ENCODE measurements at places on chromosomes 16 and 17. TPM values are rescaled to one million over a fixed set of nuclear protein-coding genes. Genes with fewer than 3 reads are reported as not detected.

GRCh38 chr16:76970087-76970744, 220.8 kb upstream of the MON1B start:
- no peaks in the 10 kb centered on the region for H3K36me3 ChIP-seq
- no peak overlapping the region for H3K27ac ChIP-seq

The ABCA6 gene
- total RNA-seq: 9.2 TPM

- DNase-seq: no peak
- H3K27me3 ChIP-seq: peaks cover 16% of the 10 kb centered on the region
- no peak overlapping the region for H3K27ac ChIP-seq
- H3K4me1 ChIP-seq: peaks cover 11% of the 10 kb centered on the region
- H3K36me3 ChIP-seq: no peaks in the 10 kb centered on the region
Observed at GRCh38 chr17:7715936-7716886, 1.3 kb upstream of the DNAH2 start.

DNA sequence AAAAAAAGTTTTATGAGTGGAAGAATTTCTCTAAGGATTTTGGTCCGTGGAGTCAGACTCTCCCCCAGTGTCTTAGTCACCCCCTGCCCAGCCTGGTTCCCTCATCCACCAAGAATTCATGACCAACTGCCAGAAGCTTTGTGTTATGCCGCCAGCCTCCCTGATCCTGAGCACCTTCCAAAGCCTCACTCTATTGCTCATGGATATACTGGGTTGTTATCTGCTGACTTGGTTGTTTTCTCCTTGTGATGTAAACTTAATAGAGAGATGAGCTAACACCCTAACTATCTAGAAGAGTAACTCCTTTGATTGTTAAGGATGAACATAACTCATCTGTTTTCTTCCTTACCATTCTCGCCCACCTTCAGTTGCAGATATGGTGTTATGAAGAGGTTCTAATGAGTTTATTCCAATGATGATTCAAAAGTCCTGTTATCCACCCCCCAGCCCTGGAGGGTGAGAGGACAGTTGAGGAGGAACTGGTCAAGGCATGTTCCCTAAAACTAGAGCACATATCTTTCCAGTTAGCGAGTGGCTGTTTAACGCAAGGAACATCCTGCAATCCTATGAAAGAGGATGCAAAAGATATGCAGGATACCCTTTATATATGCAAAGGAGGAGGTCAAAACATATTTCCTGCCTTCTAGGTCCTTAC, 1.5 kb upstream of the PSMD3 start:
- H3K4me1 ChIP-seq: peaks cover 11% of the 10 kb centered on the region
- H3K27ac ChIP-seq: peak overlapping the region; percentile 21
- H3K36me3 ChIP-seq: no peaks in the 10 kb centered on the region
- no peak overlapping the region for H3K4me3 ChIP-seq

GRCh38 chr16:1199347-1200013, 25.6 kb downstream of the TPSG1 start:
- H3K36me3 ChIP-seq: no peaks in the 10 kb centered on the region
- DNase-seq: no peak
- H3K27ac ChIP-seq: no peak overlapping the region
- H3K27me3 ChIP-seq: no peaks in the 10 kb centered on the region
- peaks cover 3% of the 10 kb centered on the region for H3K4me1 ChIP-seq
- no peak overlapping the region for H3K4me3 ChIP-seq

GRCh38 chr17:79955691-79956440, 79.8 kb downstream of the TBC1D16 start:
- no peak overlapping the region for H3K4me3 ChIP-seq
- no peak overlapping the region for H3K27ac ChIP-seq
- no peak for DNase-seq

GRCh38 chr17:49574323-49574781, 1.3 kb upstream of the NXPH3 start:
- H3K4me3 ChIP-seq: no peak overlapping the region
- H3K36me3 ChIP-seq: no peaks in the 10 kb centered on the region
- peaks cover 9% of the 10 kb centered on the region for H3K4me1 ChIP-seq
- no peak for DNase-seq

DNA sequence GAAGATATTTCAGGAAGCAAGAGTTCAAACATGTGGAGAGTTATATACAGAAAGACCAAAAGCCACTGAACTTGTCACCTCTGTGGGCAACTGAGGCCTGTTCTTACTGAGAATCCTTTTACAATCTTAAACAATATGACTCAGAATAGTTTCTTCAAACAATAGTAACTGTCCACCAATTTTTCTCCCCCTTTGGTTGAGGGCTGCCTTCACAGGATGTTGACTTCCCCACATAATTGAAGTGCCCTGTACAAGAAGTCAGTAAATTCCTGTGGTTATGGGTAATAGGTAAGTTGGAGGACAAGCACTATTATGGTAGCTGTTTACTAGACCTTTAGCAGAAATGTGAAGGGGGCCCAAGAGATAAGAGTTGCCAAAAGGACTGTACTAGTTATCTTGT, 215.8 kb downstream of the CDH8 start:
- no peak overlapping the region for H3K27ac ChIP-seq
- H3K27me3 ChIP-seq: no peaks in the 10 kb centered on the region
- no peak for DNase-seq
- H3K4me1 ChIP-seq: no peaks in the 10 kb centered on the region
- H3K36me3 ChIP-seq: no peaks in the 10 kb centered on the region

DNA sequence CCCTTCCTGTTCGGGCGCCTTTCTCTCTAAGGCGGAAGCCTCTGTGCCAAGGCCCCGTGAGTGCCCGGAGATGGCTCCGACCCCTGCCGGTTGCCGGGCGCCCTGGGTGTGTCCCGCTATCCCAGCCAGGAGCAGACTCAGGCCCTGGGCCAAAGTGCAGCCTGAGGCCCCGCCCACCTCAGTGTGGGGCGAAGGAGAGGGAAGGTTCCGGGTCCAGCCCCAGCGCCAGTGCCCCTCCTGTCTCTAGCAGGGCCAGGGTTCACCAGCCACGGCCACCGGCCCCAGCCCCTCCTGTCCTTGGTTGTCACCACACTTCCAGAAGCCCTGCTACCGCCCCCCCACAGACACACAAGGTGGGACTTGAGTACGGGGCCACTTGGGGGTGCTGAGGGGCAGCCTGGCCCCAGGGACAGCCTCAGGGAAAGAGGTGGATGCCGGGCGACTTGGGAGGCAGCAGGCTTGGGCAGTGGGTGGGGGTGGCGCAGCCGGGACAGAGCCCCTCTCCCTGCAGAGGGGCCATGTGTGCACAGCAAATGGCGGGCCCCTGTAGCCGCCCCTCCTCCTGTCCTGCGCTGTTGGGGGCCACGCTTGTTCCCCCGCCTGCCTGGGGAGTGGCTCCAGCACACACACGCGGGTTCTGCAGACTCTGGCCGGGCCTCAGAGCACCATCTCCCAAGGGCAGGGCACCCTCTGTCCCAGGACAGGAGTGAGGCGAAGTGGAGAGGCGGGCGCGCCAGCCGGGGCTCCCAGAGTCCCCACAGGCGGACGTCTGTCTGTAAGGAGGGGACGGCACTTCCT, 6.0 kb downstream of the C1QTNF8 start:
- H3K4me3 ChIP-seq: no peak overlapping the region
- H3K27ac ChIP-seq: no peak overlapping the region
- DNase-seq: no peak
- no peaks in the 10 kb centered on the region for H3K27me3 ChIP-seq
- peaks cover 9% of the 10 kb centered on the region for H3K4me1 ChIP-seq

DNA sequence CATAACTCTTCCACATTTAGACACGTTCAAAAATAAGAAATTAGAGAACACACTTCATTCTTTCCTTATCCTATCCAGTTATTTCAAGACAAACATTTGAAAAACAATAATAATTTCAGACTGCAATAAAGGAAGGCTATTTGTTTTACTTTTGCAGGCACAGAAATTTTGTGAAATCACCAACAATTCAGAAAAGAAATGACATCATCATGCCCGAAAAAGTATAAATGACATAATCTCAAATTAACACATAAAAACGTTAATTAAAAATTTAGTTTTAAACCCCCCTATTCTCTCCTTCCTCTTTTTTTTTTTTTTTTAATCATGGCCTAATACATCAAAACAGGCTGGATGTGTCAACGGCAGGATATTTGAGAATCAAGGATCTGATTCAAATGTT, 468.4 kb upstream of the RBFOX1 start:
- H3K36me3 ChIP-seq: no peaks in the 10 kb centered on the region
- H3K4me1 ChIP-seq: no peaks in the 10 kb centered on the region
- H3K27ac ChIP-seq: no peak overlapping the region
- no peak overlapping the region for H3K4me3 ChIP-seq

GRCh38 chr17:4476511-4477070, 22.1 kb upstream of the SPNS2 start:
- H3K27ac ChIP-seq: no peak overlapping the region
- no peak for DNase-seq
- H3K27me3 ChIP-seq: no peaks in the 10 kb centered on the region
- no peak overlapping the region for H3K4me3 ChIP-seq
- no peaks in the 10 kb centered on the region for H3K4me1 ChIP-seq
- no peaks in the 10 kb centered on the region for H3K36me3 ChIP-seq

The CA4 gene
- 1.1 TPM for total RNA-seq

DNA sequence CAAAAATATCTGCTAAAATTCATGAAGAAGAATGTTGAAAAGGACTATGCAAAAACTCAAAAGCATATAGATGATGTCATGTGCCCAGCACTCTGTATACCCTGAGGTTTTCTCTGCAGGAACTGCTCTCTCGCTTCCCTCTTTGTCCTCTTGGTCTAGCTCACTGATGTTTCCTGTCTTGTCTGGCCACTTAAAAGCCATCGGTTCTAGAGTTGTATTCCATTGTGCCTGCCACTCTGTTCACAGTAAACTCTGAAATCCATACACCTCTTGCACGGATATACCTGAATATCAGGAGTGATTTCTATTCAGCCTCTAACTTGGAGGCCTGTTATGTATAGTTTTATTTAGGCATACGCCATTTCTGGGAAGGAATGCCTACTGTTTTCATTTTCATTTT, 101.0 kb upstream of the CNTNAP4 start:
- no peak overlapping the region for H3K4me3 ChIP-seq
- H3K36me3 ChIP-seq: no peaks in the 10 kb centered on the region
- H3K4me1 ChIP-seq: no peaks in the 10 kb centered on the region
- no peak for DNase-seq
- H3K27me3 ChIP-seq: no peaks in the 10 kb centered on the region
- no peak overlapping the region for H3K27ac ChIP-seq

The INCA1 gene
- 0.57 TPM for total RNA-seq

The SLC16A13 gene
- total RNA-seq: 2.9 TPM

DNA sequence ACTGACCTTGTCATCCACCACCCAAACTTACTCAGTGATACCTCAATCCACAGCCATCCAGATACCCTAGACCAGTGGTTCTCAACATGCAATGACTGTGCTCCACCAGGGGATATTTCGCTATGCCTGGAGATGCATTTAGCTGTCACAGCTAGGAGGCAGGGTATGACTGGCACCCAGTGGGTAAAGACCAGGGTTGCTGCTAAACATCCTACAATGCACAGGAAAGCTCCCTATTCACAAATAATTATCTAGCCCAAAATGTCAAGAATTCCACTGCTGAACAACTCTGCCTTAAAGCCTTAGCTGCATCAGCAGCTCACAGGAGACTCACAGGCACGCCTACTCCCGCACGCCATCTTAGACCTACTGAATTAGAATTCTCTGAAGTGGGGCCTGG, 212.6 kb downstream of the GRIN2A start:
- no peaks in the 10 kb centered on the region for H3K36me3 ChIP-seq
- H3K4me1 ChIP-seq: no peaks in the 10 kb centered on the region
- no peak overlapping the region for H3K4me3 ChIP-seq
- DNase-seq: no peak

The FSCN2 gene
- total RNA-seq: 1.5 TPM

The ZNF785 gene
- total RNA-seq: 37.0 TPM

- no peaks in the 10 kb centered on the region for H3K4me1 ChIP-seq
- H3K36me3 ChIP-seq: no peaks in the 10 kb centered on the region
- DNase-seq: peak; percentile 20
- no peaks in the 10 kb centered on the region for H3K27me3 ChIP-seq
Observed at GRCh38 chr17:10614536-10615155, 42.5 kb downstream of the MYH3 start.

The KRTAP4-3 gene
- not detected for total RNA-seq

DNA sequence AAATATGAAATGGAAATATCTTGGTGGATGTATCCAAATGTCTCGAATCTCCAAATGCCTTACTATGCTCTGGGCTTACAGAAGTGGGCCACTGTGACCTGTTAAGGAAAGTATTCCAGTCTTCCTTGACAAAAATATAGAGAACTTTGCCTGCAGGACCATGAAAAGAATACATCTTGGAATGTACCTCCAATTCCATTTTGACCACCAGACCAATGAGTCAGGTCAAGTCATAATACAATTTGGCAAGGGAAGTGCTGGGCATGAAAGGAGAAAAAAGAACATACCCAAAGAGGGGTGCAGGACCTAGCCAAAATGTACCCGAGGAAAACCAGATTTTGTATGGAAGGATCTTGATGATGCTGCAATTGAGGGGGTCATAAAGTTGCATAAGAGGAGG, 1153.7 kb upstream of the GOT2 start:
- no peak overlapping the region for H3K27ac ChIP-seq
- H3K27me3 ChIP-seq: no peaks in the 10 kb centered on the region
- H3K4me3 ChIP-seq: no peak overlapping the region
- H3K36me3 ChIP-seq: no peaks in the 10 kb centered on the region
- DNase-seq: no peak
- H3K4me1 ChIP-seq: no peaks in the 10 kb centered on the region

- peaks cover 9% of the 10 kb centered on the region for H3K4me1 ChIP-seq
- H3K27ac ChIP-seq: no peak overlapping the region
- no peaks in the 10 kb centered on the region for H3K36me3 ChIP-seq
- DNase-seq: peak; percentile 18
- H3K4me3 ChIP-seq: no peak overlapping the region
Observed at GRCh38 chr17:65698381-65699061, 137.1 kb upstream of the AXIN2 start.

DNA sequence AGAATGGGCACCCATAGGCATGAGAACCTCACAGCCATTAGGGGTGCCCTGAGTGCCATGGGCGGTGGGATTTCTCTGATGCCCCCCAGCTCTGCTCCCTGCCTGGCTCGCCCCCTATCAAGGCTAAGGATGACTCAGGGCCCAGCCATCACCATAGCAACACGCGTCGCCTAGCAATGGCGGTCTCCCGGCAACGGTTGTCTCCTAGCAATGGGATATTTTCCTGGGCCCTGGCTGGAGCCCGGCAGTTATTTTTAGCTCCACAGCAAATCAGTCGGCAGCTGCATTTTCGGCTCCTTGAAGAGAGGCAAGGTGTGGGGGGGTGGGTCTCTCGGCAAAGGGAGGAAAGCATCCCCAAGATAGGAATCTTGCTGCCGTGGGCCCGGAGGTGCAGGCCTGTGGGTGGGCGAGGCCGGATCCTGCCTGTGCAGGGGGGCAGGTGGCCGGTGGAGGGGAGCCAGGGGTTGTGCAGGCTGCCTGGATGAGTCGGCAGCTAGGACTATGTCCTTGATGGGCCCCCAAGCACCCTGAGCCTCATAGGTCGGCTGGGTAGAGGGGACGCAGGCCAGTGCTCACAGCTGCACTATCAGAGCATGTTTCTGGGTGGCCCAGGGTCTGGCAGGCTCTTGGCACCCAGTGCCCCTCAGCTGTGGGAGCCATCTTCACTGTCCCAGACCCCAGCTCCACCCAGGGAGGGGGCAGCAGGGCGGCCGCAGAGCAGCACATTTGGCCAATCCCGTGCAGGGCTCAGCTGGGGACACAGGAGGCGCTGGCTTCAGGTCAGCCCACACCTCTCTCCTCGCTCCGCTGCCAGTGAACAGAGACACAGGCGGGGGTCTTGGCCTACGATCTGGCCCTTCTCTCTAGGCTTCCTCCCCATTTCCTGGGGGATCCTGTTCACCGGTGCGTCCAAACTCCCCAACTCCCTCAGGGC, 4.2 kb upstream of the FBXL16 start:
- no peak overlapping the region for H3K4me3 ChIP-seq
- peak overlapping the region; percentile 60 for H3K27ac ChIP-seq
- no peaks in the 10 kb centered on the region for H3K36me3 ChIP-seq
- DNase-seq: peak; percentile 77
- H3K27me3 ChIP-seq: peaks cover 25% of the 10 kb centered on the region

The SHISA9 gene
- 0.28 TPM for total RNA-seq

- H3K27me3 ChIP-seq: no peaks in the 10 kb centered on the region
- no peak overlapping the region for H3K27ac ChIP-seq
- DNase-seq: no peak
Observed at GRCh38 chr17:17088541-17089525, 46.6 kb downstream of the MPRIP start.
